Stimulated activated CD8-positive, alpha-beta memory T cell treated with anti-CD3 and anti-CD28 coated beads, Interleukin-15, amount 100 ng/mL, for 1 hour (primary cell): ENCODE measurements at places on chromosomes 1 and 21.

DNA sequence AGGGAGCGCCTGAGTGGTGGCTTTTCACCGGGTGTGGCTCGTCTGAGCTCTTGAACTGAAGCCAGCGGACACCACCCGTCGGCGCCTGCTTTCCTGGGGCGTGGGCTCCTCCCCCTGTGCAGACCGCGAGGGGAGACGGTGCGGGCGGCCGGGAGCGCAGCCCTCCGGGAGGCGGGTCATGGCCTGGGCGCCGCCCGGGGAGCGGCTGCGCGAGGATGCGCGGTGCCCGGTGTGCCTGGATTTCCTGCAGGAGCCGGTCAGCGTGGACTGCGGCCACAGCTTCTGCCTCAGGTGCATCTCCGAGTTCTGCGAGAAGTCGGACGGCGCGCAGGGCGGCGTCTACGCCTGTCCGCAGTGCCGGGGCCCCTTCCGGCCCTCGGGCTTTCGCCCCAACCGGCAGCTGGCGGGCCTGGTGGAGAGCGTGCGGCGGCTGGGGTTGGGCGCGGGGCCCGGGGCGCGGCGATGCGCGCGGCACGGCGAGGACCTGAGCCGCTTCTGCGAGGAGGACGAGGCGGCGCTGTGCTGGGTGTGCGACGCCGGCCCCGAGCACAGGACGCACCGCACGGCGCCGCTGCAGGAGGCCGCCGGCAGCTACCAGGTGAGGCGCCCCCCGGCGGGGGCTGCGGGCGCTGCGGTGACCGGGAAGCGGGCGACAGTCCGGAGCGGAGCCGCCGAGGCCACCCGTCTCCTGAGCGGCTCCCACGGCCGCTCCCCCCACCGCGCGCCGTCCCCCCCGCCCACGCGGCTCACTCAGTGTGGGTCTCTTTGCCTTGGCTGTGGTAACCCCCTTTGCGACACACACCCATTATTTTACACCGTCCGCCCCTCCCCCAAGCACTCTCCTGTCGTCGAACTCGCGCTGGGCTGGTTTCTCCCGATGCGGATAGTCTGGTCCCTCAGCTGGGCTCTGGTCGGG lies at the start of gene TRIM58:
TSS of gene TRIM58 (plus strand) at position 119 of the 916 bp plus-strand sequence. CDS start at position 179, 60 bp downstream.
- no peak for DNase-seq

DNA sequence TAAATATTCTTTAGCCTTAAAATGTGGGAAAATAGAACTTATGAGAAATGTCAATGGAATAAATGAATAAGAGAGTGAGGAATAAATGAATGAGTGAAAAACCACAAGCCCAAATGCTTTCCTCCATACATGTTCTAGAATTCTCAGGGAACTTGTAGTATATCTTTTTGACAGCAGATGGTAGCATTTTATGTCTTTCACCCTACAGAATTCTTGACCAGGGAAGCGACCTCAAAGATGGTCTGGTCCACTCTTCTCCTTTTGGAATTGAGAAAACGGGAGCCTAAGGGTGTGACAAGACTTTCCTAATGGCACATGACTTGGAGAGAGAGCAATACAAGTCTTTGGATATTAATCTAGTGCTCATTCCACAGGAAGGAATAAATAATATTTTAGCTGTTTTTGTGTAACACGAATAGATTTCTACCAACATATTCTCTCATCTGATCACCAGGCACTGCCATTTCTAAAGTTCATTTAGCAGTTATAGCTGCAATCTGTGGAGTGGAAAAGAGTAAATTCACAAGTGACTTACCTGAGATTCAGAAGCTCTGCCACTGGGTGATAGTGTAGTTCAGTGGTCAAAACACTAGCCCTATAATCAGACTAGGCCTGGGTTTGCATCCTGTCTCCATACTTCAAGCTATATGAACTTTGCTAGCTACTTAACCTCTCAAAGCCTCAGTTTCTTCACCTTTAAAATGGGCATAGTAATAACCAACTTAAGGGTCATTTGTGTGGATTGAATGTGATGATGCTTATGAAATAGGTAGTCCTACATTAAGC lies 15.0 kb upstream of the F5 start:
- DNase-seq = no peak

- no peak for DNase-seq
Measured at GRCh38 chr1:215878128-215878527, 311.0 kb downstream of the KCTD3 start.

DNA sequence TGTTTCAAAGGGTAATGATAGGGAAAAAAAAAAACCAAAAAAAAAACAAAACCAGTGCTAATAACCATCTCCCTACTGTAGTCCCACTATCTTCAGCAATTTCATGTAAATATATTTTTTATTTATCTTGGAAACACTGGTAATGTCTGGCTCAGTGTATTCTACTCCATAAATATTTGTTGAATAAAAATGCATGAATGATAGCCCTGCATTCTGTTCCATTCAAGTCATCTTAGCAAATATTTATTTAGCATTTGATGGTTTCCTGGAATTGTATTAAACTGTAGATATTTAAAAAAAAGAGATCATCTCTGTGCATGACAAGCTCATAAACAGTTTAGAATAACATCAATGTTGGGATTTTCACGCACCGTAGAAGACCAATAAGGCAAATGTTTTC lies 24.2 kb downstream of the IL23R start:
- no peak for DNase-seq

GRCh38 chr1:97163591-97164275 lies 442.1 kb downstream of the PTBP2 start:
- DNase-seq = no peak

- no peak for DNase-seq
Measured at GRCh38 chr1:232066521-232066920, 439.9 kb downstream of the DISC1 start.

- DNase-seq = no peak
Measured at GRCh38 chr1:32055416-32055815, 17.3 kb upstream of the TMEM39B start.
